ENCODE measurements at places on chromosomes 2 and 18. TPM values are rescaled to one million over a fixed set of nuclear protein-coding genes. Genes with fewer than 3 reads are reported as not detected.

GRCh38 chr2:71611781-71612527, 158.6 kb downstream of the DYSF start:
- DNase-seq = no peak

DNA sequence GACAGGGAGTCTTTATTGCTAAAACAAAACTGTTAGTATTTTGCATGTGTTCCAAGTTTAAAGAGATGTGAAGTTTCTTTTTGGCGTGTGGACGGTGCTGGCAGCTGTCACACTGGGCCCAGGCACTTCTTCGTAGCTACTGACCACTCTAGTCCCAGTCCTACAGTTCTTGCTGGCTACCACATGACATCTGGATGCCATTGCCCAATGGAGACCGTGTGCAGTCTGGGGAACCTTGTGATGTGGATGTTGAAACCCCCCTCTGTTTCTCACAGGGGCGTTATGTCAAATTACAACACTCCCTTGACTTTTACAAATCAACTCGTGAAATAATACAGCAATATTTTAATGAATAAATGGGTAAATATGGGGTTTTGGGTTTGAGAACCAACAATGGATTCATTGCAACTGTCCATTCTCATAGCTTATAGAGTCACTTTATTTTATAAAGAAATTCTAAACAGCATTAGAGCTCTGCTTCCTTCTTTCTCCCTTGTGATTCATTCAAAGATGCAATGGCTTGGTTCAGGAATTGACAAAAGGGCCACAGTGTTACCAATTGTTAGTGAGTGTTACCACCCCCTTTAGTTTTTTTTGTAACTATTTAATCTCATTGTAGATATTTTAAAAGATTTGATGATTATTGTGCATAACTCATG, 1.2 kb downstream of the GPD2 start:
- DNase-seq = no peak

DNA sequence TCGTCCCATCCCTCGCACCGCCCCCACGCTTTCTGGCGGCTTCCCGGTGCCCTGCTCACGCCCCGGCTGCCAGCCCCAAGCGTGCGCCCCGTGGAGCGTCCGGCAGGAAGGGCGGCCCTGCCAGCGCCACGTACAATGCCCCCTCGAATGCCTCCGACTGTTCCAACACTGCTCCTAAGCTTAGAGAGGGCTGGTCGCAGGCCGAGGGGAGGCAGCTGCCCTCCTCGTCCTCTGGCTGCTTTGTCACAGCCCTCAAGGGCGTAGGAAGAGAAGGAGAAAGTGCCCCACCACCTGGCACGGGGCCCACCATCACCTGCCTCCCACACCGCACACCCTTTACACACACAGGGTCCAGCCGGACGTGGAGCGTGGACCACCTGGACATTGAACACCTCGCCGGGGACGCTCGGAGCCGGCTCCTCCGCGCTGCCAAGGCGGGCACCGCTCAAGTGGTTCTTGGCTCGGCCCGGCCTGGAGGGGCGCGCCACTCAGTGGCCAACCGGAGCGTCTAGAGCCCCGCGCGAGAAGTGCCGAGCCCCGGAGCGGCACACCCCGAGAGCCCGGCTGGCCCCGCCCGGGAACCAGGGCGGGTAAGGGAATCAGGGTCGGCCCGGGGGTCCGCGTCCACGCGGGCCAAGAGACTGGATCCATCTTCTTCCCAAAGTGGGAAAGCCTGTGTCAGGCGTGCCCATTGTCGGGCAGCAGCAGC, 830 bp downstream of the DNER start:
- DNase-seq = no peak

Gene COL6A3
- 247 TPM for polyA plus RNA-seq

Gene POLE4
- 49.6 TPM for polyA plus RNA-seq

Gene CROCC2
- 0.03 TPM for polyA plus RNA-seq

GRCh38 chr2:133591164-133591563, 22.9 kb upstream of the NCKAP5 start:
- no peak for DNase-seq

GRCh38 chr18:75161256-75162028, 47.5 kb downstream of the PTGR3 start:
- DNase-seq = no peak

Gene CCDC150
- 18.0 TPM for polyA plus RNA-seq

Gene PROKR1
- 0.31 TPM for polyA plus RNA-seq

Gene FAM228A
- 1.6 TPM for polyA plus RNA-seq

DNA sequence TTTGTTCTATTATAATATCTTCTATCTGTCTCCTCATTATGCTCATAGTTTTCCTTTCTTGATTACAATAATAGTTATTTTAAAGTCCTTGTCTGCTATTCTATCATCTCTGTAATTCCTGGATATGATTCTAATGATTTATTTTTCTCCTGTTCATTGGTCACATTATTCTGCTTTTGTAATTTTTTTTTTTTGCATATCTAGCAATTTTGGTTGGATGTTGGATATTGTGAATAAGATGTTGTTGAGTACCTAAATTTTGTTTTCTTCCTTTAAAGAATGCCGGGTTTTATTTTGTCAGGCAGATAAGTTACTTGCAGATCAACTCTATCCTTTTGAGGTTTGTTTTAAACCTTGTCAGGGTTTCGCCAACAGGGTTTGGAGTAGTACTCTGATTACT, 25.2 kb downstream of the KATNAL2 start:
- no peak for DNase-seq

Gene UBXN2A
- polyA plus RNA-seq = 15.4 TPM

Gene SMYD1
- not detected for polyA plus RNA-seq

DNA sequence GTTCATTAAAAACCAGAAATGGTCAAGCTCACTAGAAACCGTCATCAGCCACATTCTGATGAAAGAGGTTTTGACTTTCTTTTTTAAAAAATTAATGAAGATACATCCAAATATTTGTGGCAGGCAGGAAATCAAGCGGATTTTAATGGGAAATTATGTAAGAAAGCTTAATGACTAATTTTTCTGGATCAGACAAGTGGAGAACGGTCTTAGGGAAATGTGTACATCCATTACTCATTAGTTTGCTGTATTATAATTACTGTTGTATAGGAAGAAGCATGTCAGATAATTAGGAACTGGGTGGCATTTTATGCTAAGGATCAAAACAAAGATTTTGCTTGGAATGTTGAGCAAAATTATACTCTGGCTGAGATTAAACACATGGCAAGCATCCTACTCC, 39.4 kb downstream of the AGAP1 start:
- no peak for DNase-seq

Gene ANKRD29
- polyA plus RNA-seq = 1.7 TPM

Gene ALPP
- 0.09 TPM for polyA plus RNA-seq

DNA sequence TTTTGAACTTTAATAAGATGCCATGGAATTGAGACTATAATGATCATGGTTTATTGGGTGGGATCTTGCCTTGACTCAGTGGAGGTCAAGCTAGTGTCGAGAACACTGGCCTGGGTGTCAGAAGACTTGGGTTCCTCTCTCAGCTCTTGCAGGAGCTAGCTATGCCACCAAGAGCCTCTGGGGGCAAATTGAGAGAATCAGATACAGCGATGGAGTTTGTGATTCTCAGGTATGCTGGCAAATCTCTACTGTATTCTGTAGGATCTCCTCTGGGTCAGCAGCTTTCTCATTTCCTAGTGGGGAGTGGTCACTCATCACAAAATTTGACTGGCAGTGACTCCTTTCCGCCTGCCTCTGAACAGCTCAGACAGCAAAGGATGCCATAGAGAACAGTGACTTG, 477.0 kb downstream of the RNF144A start:
- DNase-seq = no peak

- DNase-seq = no peak
Measured at GRCh38 chr2:133951209-133951608, 302.7 kb upstream of the MGAT5 start.

DNA sequence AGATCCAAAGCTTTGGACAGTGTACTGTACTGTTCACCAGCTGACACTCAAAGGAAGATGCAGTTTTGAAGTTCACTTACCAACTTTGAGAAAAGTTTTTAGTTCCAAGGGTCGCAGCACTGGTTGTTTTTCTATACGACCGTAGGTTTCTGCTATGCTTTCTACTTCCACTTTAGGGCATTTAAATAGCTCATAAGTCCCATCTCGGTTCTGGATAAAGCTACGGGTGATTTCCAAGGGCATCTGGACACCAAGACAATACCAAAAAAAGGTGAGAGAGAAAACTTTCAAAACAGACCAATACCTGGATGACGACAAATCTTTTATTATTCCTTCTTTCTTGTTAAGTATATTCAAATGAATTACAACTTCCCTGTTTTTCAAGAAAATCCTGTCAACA, 30.3 kb downstream of the C2orf42 start:
- no peak for DNase-seq

DNA sequence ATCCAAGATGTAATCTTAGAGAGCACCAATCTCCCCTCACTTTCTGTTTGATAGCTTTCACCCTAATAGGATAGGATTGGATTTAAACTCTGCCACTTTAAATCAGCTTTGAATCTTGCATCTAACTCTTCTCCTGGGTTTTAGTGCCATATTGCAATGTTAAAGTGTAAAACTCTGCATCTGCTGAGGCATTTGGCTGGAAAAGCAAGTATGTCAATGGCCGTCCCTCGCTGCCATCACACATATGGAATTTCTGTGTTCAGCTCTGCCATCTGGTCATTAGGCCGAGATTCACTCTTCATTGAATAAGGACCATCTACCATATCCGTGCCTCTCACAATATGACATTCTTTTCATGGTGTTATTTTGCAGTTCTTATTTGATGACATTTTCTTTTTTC, 728.1 kb upstream of the PIK3C3 start:
- no peak for DNase-seq

Measured in left renal cortex interstitium (tissue), 4 donors.